Nucleus accumbens (tissue), 56 donors: ENCODE measurements at places on chromosomes 4 and X.

DNA sequence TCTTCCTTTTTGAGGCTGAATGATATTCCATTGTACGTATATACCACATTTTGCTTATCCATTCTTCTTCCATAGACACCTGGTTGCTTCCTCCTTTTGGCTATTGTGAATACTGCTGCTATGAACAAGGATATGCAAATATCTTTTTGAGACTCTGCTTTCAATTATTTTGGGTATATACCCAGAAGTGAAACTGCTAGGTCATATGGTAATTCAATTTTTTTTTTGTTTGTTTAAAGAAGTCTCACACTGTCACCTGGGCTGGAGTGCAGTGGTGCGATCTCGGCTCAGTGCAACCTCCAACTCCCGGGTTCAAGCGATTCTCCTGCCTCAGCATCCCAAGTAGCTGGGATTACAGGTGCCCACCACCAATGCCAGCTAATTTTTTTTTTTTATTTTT lies 75.3 kb downstream of the METTL14 start:
- DNase-seq: no peak

DNA sequence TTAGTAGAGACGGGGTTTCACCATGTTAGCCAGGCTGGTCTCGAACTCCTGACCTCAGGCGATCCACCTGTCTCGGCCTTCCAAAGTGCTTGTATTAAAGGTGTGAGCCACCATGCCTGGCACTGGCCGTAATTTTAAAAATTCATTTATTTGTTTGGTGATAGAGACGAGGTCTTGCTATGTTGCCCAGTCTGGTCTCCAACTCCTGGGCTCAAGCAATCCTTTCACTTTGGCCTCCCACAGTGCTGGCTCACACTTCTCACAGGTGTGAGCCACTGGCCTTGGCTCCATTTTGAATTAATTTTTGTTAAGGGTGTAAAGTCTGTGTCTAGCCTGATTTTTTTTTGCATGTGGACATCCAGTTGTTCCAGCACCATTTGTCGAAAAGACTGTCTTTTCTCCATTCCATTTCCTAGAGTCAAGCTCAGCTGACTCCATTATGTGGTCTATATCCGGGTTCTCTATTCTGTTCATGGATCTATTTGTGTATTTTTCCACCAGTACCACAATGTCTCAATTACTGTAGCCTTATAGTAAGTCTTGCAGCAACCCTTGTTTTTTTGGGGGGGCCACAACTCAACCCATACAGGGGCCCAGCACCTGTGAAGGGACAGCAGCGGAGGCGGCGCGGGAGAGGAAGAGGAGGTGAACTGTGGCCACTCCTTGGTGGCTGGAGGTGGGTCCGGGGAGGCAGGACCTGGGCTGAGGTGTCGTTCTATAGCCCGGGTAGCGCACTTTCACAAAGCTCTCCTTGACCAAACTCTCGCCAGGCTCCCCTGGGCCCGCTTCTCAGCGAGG lies 1.5 kb upstream of the NSD2 start:
- no peak for DNase-seq

DNA sequence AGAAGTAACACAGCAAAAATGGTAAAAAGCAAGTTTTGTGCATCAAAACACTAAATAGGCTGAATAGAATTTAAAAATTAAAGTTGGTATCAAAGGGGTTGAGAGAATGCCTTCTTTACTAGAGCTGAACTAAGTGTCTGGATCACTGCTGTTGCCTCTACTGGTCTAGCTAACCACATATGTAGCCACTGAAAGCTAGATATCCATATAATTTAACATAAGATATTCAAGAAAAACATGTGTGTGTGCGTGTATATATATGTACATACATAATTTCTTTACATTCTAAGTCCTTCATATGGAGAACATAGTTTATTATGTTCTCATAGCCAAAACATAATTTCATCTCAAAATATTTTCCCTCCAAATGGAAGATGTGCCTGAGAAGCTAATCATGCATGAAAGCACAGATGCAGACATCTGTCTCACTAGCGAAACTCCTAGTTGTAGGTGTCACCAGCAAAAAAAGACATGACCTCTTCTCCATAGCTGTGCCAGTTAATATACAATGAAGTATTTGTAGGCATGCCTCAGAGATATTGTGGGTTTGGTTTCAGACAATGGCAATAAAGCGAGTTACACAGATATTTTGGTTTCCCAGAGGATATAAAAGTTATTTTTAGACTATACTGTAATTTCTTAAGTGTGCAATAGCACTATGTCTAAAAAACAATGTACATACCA lies 47.3 kb downstream of the PDE5A start:
- DNase-seq: no peak

DNA sequence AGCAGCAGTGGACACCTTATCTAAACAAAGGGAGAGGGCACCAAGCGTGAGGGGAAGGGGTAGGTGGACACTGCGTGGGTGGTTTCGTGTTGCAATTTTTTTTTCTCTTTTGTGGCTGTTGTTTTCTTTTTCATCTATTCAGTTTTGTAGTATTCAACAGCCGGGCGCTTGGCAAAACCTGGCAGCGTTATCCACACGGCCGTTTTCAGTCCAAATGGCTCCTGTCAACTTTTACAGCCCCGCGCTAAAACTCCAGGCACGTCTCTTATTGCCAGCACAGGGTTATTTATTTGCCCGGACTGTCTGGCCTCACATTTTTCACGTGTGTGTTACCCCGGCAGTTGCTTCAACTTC lies 192.2 kb downstream of the BCOR start:
- DNase-seq: peak; percentile 0

- no peak for DNase-seq
Measured at GRCh38 chr4:115334736-115335411, 221.5 kb upstream of the NDST4 start.

DNA sequence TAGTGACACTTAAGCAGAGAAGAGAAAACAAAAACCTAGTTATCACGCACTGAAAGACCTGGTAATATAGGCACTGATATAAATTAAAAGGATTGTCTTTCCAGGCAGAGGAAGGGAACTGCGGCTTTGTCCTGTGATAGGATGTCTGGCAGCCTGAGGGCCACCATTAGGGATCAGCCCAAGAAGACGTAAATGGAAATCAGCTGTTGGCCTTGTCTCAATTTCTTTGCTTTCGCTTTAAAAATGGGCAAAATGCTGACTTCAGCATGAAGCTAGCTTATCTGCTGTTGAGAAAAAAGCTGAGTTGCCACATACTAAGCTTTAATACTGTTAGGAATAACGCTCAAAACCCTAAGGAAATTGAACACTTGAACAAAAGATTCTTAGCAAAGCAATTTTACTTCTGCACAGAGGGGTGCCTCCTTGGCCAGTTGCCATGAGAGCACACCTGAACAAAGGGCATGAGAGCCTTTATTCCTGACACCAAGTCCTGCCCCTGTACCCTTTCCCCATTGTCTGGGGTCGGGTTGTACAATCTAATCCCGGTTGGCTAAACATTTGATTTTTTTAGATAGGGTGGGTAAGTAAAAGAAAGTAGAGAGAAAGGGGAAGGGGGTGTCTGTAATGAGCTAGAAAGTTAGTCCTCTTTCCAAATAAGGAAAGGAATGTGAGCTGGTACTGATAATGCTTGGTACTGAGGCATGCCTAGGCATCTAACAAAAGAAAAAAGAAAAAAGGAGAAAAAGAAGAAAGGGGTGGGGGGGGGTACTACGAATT lies 85.1 kb upstream of the UCP1 start:
- no peak for DNase-seq

GRCh38 chr4:184016759-184017668 lies 111.9 kb downstream of the STOX2 start:
- DNase-seq: no peak

GRCh38 chr4:100738196-100739165 lies 220.7 kb upstream of the EMCN start:
- no peak for DNase-seq

GRCh38 chr4:83340692-83341343 lies 6.2 kb upstream of the HPSE start:
- DNase-seq: no peak

DNA sequence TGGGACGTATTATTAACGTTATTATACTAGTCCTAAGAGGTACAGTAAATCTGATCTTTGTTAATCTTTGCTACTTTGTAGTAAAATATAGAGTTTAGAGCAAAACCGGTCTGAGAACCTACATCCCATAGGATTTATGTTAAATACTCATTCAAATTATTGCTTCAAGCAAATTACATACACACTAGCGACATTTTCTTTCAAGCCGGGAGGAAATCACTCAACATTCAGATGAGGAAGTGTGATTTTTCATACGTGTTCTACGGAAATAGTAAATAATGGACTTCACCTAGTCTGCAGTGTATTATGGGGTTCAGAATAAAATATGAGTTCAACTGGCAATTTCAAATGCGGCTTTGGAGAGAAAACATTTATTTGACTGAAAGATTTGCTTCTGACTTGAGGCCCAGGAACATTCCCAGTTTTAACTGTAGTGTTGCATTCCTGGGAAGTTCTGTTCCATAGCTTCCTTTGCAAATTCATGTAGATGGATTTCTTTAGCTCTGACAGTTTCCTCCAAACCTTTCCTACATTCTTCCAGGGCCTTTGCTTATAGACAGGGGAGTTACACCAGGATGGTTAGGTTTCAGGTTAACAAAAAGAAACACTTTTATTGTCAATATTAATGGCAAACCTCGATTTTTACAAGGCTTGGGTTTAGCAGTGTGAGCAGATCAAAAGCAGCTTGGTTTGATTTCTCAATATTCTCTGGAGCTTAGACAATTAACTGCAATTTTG lies 5.3 kb upstream of the HAND2 start:
- DNase-seq: no peak

DNA sequence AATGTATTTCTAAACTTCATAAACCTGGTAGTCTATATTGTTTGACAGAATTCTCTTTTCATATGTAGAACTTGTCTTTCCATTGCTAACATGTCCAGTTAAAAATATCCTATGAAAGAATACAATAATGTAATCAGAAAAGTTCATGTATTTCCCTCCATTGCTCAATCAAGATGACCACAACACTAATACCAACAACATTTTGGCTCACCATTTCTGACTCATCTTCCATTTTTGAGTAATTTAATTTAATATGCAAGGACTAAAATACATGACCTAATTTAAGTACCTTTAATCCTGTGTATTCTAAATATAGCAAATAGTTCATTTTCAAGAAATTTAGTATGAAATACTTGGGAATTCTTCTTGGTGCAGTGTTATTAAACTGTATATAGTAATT lies 239.5 kb upstream of the GPC4 start:
- no peak for DNase-seq

- DNase-seq: no peak
Measured at GRCh38 chr4:112563431-112564200, 47.6 kb upstream of the NEUROG2 start.

GRCh38 chrX:1450361-1451161 lies 2.1 kb downstream of the ASMTL start:
- no peak for DNase-seq

GRCh38 chr4:115841871-115842270 lies 728.5 kb upstream of the NDST4 start:
- no peak for DNase-seq

GRCh38 chr4:179536694-179537093 lies 2094.5 kb upstream of the AGA start:
- no peak for DNase-seq

- no peak for DNase-seq
Measured at GRCh38 chrX:2434270-2435163, 66.3 kb downstream of the DHRSX start.

- DNase-seq: no peak
Measured at GRCh38 chr4:8374851-8375649, 65.5 kb downstream of the ACOX3 start.

- DNase-seq: peak; percentile 37
Measured at GRCh38 chrX:14528629-14529289, 577 bp upstream of the GLRA2 start.

- DNase-seq: no peak
Measured at GRCh38 chrX:39736216-39737211, 361.2 kb downstream of the BCOR start.

DNA sequence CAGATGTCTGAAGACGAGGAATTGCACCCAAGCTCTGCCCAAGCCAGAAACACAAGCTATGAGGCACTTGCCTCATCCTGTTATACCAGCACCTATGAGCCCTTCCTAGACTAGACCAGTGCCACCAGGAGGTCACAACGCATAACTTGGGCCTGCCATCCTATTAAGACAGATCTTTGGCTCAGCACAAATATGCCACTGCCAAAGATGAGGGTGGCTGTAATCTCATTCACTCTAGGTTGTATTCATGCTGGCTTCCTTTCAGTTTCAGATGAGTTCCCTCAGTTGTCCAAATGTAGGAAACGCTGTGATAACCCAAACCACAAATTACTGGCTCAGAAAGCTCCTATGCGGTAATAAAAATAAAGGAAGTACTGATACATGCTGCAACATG lies 76.5 kb upstream of the CITED1 start:
- no peak for DNase-seq

- no peak for DNase-seq
Measured at GRCh38 chr4:27327421-27328181, 467.0 kb downstream of the STIM2 start.

- no peak for DNase-seq
Measured at GRCh38 chrX:97907791-97908190, 1024.1 kb downstream of the RPA4 start.

- no peak for DNase-seq
Measured at GRCh38 chr4:187479511-187479910, 516.1 kb upstream of the ZFP42 start.

GRCh38 chr4:51895158-51895557 lies 52.2 kb downstream of the DCUN1D4 start:
- DNase-seq: no peak

- no peak for DNase-seq
Measured at GRCh38 chrX:130696542-130696941, 206.5 kb downstream of the ENOX2 start.

- DNase-seq: no peak
Measured at GRCh38 chrX:10847333-10847732, 226.9 kb upstream of the MID1 start.

DNA sequence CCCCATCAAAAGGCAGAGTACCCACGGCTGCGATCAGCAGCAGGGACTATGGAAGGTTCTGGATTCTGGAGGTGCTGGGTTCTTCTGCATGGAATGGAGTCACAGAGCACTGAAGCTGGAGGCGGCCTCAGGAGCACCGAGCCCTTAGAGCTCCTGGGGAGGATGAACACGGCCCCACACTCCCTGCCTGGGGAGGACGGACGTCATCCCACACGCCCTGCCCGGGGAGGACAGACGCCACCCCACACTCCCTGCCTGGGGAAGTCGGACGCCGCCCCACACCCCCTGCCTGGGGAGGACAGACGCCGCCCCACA lies 9.9 kb downstream of the LRPAP1 start:
- no peak for DNase-seq

- peak; percentile 67 for DNase-seq
Measured at GRCh38 chr4:87219632-87220093, 755 bp downstream of the KLHL8 start.

- no peak for DNase-seq
Measured at GRCh38 chr4:174856926-174857800, 28.1 kb upstream of the GLRA3 start.
